Chondrocyte (in vitro differentiated cells): ENCODE measurements at places on chromosomes 11 and 22.

- DNase-seq = no peak
Measured at GRCh38 chr22:24380220-24380904, 47.0 kb upstream of the ADORA2A start.

- DNase-seq = no peak
Measured at GRCh38 chr22:49312601-49313000, 515.1 kb downstream of the BRD1 start.

GRCh38 chr11:118321386-118322082 lies 17.0 kb downstream of the CD3E start:
- DNase-seq = no peak

GRCh38 chr11:118930094-118930712 lies 4.5 kb upstream of the BCL9L start:
- DNase-seq = no peak

DNA sequence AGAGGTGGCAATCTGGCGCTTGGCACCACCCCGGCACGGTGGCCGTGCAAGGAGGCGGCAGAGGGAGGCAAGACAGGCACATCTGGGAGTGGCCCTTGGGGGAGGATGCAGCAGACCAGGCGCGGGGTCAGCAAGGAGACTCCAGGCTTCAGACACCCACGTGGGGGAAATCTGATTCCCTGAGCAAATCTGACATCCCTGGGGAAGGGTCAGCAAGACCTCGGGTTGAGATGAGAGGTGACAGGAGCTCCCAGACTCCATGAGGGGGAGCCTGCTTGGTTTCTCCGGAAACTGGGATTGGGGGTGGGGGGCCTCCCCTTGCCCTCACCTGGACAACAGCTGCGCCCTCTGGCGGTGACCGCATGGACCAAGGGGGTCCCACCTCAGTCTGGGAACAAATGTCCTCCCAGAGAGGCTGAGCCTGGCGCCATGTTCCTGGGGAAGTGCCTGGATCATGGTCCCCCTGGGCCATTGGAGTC lies 4.0 kb upstream of the RCOR2 start:
- DNase-seq = no peak

- DNase-seq = no peak
Measured at GRCh38 chr22:30483169-30483568, 11.4 kb upstream of the SEC14L3 start.

GRCh38 chr22:26673486-26673885 lies 16.1 kb downstream of the MIAT start:
- no peak for DNase-seq

- DNase-seq = no peak
Measured at GRCh38 chr11:122036018-122036417, 80.0 kb downstream of the BLID start.

GRCh38 chr11:65920372-65920802 lies 1.2 kb downstream of the DRAP1 start:
- no peak for DNase-seq

DNA sequence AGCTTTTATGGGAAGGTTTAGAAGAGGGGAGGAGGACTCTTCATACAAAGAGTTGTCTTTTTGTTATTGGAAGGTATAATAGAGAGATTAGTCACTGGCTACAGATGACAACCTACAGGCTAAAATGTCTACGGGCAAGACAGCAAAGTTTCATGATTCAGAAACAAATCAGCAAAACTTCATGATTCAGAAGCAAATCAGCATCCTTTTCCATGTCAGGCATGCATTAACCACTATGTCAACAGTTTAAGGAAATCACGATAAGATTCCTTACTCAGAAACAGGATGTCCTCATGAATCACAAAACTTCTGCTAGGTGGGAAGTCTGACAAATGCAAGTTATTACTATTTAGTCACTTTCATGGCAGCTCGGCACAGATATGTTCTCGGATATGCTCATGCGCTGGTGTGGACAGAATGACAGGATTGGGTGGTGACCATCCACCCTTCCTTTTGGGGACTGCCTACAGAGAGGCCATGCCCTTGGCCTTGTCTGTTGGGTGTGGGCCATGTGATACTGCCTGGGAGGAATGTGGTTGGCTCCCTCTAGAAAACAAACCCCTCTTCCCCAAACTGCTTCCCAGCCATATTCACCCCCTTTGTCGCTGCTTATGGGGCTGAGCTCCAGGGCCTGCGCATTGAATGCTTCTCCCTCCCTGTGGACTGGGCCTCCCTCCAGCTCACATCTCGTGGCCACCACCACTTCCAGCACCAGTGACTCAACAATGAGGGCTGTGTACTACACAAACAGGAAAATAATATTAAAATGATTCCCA lies 10.1 kb downstream of the C11orf91 start:
- DNase-seq = no peak

DNA sequence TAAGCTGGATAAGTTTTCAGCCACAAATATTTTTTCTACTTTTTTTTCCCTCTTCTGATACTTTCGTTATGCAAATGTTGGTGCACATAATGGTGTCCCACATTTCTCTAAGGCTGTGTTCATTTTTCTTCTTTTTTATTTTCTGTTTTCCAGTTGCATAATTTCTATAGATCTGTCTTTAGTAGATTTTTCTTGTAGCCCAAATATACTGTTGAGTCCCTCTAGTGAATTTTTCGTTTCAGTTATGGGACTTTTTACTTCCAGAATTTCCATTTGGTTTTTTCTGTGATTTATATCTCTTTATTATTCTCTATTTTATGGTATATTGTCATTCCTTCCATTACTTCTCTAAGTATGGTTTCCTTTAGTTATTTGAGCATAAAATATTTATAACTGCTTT lies 72.0 kb downstream of the SWAP70 start:
- no peak for DNase-seq

DNA sequence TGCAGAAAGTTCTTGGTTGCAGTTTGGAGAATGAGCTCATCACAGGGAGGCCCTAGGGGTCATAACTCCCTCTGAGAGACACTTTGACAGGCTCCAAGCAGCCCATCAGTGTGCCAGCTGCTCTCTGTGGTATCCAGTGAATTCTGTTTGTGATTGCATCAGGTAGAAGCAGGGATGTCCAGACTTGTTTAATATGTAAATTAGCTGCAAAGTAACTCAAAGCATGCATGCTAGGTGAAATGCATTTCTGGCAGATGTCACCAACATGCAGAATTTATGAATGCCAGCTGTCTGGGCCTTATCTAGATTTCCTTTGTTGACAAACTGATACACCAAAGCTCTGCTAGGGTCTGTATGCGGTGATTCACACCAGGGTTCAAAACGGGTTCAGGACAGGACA lies 123.6 kb upstream of the MTNR1B start:
- no peak for DNase-seq

DNA sequence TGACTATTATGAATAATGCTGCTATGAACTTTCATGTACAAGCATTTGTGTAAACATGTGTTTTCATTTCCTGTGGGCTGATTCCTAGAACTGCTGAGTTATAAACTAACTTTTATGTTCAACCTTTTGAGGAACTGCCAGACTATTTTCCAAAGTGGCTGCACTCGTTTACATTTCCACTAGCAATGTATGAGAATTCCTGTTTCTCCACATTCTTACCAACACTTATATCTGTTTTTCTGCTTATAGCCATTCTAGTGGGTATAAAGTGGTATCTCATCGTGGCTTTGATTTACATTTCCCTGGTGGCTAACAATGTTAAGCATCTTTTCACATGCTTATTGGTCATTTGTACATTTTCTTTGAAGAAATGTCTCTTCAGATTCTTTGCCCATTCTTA lies 35.2 kb upstream of the SCUBE2 start:
- no peak for DNase-seq

DNA sequence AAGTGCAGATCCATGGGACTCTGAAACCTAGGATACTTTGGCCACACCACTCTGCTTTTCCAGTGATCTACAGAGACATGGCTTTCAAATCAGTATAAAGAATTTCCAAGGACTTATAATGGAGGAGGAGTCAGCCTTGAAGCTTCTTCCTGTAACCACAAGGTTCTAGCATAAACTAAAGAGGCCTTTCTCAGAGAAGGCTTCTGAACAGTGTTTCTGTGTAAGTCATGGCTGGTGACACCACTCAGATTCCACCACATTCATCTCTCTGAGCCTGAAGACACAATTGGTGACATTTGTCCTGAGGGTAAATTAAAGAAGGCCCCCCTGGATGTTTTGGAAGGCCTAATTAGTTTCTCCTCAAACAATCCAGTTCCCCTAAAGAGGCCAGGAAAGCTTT lies 29.0 kb upstream of the ADORA2A start:
- DNase-seq = no peak
